ENCODE measurements at places on chromosomes 13 and 19. TPM values are rescaled to one million over a fixed set of nuclear protein-coding genes. Genes with fewer than 3 reads are reported as not detected.

DNA sequence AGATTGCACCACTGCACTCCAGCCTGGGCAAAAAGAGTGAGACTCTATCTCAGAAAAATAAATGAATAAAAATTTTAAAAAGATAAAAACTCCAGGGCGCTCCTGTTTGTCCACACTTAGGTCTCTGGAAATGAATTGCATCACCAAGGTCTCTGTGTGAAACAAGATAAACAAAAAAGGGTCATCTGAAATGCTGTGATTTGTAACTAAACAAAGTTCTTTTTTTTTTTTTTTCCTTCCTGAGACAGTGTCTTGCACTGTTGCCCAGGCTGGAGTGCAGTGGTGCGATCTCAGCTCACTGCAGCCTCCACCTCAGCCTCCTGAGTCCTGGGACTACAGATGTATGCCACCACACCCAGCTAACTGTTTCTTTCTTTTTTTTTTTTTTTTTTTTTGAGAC lies 11.5 kb downstream of the FZR1 start:
- DNase-seq: no peak
- no peak overlapping the region for H3K4me3 ChIP-seq
- H3K4me1 ChIP-seq: no peaks in the 10 kb centered on the region
- no peak overlapping the region for H3K27ac ChIP-seq
- H3K36me3 ChIP-seq: no peaks in the 10 kb centered on the region

GRCh38 chr19:35229601-35230000 lies 1.1 kb upstream of the FAM187B start:
- DNase-seq: no peak
- no peak overlapping the region for H3K4me3 ChIP-seq
- peaks cover 13% of the 10 kb centered on the region for H3K27me3 ChIP-seq
- peaks cover 4% of the 10 kb centered on the region for H3K4me1 ChIP-seq
- H3K27ac ChIP-seq: no peak overlapping the region
- H3K36me3 ChIP-seq: no peaks in the 10 kb centered on the region

- no peak overlapping the region for H3K27ac ChIP-seq
- H3K4me3 ChIP-seq: no peak overlapping the region
- DNase-seq: peak; percentile 5
- H3K4me1 ChIP-seq: no peaks in the 10 kb centered on the region
Observed at GRCh38 chr19:9128171-9128570, 1.4 kb upstream of the OR7G3 start.

IGFL2 gene
- not detected for total RNA-seq

ZNF304 gene
- 8.7 TPM for total RNA-seq

GRCh38 chr13:68627379-68627778 lies 1397.2 kb upstream of the PCDH9 start:
- no peaks in the 10 kb centered on the region for H3K36me3 ChIP-seq
- no peaks in the 10 kb centered on the region for H3K27me3 ChIP-seq
- no peak for DNase-seq
- H3K27ac ChIP-seq: no peak overlapping the region
- H3K4me3 ChIP-seq: no peak overlapping the region

CAMSAP3 gene
- total RNA-seq: not detected

DNA sequence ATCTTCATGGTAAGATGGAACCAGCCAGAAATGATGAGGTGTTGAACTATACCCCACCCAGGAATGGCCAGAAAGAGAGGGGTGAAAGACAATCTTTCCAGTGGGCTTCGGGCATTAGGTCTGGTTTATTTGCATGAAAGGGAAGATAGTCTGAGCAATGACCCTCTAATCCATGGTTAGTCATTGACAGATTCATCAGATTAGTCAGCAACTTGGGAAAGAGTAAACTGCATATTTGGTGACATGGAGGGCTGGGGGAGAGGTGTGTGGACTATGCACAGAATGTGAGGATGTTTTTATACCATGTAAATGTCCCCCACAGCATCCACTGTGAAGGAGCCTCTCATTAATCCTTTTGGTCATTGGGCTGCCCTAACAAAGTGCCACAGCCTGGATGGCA lies 30.1 kb upstream of the USP12 start:
- peak; percentile 29 for DNase-seq
- H3K4me1 ChIP-seq: no peaks in the 10 kb centered on the region
- H3K36me3 ChIP-seq: no peaks in the 10 kb centered on the region
- H3K27me3 ChIP-seq: no peaks in the 10 kb centered on the region
- H3K27ac ChIP-seq: no peak overlapping the region

BCAM gene
- total RNA-seq: 1.3 TPM

- no peaks in the 10 kb centered on the region for H3K4me1 ChIP-seq
- H3K27me3 ChIP-seq: no peaks in the 10 kb centered on the region
- H3K27ac ChIP-seq: no peak overlapping the region
- no peak overlapping the region for H3K4me3 ChIP-seq
- H3K36me3 ChIP-seq: no peaks in the 10 kb centered on the region
- DNase-seq: no peak
Observed at GRCh38 chr19:5515737-5516136, 52.0 kb downstream of the TINCR start.

- H3K4me3 ChIP-seq: no peak overlapping the region
- H3K27ac ChIP-seq: no peak overlapping the region
- no peaks in the 10 kb centered on the region for H3K36me3 ChIP-seq
- 0 out of 2 replicates have a peak, but pooled peaks cover 9% of the 10 kb centered on the region for H3K27me3 ChIP-seq
Observed at GRCh38 chr13:102322211-102322610, 79.6 kb downstream of the FGF14 start.

ZNF837 gene
- 2.5 TPM for total RNA-seq

DNA sequence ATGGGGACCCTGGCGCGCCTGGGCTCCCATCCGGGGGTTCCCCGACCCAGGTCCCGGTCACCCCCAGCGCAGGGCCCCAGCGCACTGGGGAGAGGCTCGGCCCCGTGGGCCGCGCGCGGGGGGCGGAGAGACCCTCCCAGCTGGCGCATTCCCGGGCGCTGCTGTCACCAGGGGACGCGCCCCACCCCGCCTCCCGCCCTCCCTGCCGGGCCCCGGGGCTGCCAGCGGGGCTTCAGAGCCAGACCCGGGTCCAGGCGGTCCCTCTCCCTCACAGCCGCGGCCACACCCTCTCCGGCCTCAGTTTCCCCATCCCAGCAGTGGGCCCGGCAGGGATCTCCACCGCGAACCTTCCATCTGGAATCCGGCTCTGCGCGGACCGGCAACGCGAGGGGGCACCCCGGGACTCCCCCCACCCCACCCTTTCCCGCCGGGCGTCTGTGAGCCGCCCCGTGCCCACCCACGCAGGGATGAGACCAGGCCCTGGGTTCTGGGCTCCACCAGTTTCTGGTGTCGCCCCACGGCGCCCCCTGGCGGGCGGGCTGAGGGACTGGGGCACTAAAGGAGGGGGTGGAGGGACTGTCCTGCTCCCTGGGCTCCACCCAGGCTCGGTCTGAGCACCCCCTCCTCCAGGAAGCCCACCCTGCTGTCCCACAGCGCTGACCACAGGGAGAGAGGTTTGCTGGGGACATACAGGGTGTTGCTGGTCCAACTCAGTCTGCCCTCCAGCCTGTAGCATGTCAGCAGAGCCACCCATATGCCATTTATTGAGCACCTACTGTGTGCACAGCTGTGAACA lies 878 bp upstream of the ADAMTSL5 start:
- peak overlapping the region; percentile 48 for H3K27ac ChIP-seq
- H3K4me3 ChIP-seq: peak overlapping the region; percentile 95
- H3K27me3 ChIP-seq: no peaks in the 10 kb centered on the region

Data from GM23248 (cell line).